ENCODE measurements at places on chromosomes 2 and 18. TPM values are rescaled to one million over a fixed set of nuclear protein-coding genes. Genes with fewer than 3 reads are reported as not detected.

The CFAP210 gene
- total RNA-seq: not detected

The VWC2L gene
- total RNA-seq: not detected

The SPRED2 gene
- total RNA-seq: 8.5 TPM

The REG1B gene
- not detected for total RNA-seq

The C2orf72 gene
- total RNA-seq: 0.15 TPM

The APLF gene
- 3.0 TPM for total RNA-seq

The CCDC148 gene
- not detected for total RNA-seq

The RNU2-63P gene
- total RNA-seq: 32.9 TPM

The TFPI gene
- total RNA-seq: 0.60 TPM

The CERKL gene
- total RNA-seq: not detected

- DNase-seq: no peak
Measured at GRCh38 chr2:62309465-62310091, 113.7 kb downstream of the B3GNT2 start.

DNA sequence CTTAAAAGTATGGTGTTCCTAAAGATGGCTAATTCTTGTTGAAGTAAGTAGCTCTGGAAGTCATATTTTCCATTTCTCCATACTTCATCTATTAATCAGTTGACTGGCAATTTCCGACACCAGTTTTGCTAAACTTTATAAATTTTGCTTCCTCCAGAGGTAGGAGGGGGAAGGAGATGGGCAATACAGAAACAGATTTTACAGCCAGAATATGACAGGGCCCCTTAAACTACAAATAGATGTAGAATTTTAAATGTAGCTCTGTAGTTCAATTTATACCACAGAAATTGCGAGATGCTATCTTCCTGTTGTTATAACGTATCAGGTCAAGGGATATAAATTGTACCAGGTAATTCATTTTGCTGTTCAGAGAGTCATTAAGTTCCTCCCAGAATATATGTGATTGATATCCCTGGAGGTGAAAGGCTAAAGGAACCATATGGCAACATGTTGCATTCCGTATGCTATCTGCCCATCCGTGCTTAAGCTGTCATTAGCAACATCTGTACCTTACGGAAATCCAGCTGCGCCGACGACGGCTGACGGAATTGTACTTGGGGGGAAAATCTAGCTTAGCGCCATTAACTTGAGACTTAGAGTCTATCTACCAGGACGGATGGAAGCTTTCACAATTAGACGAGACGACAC lies 8.4 kb upstream of the NR4A2 start:
- DNase-seq: no peak

DNA sequence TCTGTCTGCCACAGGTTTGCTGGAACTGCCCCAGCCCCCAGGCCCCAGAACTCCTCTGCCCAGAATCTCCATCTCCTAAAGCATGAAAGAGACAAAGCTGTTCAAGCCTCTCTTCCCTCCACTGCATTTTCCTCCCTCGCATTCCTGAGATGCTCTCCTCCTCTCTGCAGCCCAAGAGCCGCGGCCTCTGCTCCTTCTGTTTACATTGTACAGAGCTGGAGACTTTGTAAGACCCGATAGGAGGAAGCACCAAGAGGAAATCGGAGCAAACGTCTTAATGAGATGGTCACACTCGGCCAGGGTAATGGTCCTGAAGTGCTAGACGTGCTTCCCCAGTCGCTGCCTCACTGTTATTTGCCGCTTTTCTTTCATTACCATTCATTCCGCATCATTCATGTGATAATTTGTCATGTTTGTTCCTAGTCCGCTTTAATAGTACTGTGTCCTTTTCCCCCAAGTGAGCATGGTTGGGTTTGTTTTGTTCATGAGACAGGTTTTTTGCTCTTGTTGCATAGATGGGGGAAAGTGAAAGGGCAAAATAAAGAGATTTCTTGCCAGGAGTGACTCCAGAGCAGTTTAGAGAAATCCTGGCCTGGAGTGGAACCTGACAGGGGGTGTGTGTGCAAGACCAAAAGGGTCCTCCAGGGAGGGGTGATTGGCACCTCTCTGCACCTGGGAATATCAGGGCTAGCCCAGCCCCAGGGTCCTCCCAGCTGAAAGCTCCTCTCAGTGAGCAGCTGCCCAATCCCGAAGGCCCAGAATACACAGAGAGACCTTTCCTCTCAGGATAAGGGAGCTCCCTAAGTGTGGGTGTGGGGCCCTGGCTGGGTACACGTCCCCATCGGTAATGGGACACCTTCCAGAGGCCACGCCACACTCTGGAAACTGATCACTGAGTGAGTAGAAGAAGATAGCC lies 44.9 kb upstream of the ID2 start:
- no peak for DNase-seq

DNA sequence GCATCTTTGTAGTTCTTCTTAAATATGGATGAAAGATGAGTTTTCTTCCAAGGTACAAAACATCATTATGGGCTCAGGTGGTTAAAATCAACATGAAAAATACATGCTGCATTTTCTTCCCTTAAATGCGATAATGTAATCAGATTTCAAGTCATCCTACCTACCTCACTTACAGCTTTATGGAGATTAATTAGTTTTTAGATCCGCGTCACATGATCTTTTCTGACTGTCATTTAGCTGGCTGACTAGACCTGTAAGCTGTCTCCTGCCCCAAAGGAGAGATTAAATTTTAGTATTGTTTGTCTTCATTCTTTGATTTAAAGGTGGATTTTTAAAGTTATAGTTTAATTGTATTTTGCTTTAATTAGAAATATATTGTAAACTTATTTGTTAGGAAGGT lies 678.0 kb upstream of the ZEB2 start:
- DNase-seq: no peak

DNA sequence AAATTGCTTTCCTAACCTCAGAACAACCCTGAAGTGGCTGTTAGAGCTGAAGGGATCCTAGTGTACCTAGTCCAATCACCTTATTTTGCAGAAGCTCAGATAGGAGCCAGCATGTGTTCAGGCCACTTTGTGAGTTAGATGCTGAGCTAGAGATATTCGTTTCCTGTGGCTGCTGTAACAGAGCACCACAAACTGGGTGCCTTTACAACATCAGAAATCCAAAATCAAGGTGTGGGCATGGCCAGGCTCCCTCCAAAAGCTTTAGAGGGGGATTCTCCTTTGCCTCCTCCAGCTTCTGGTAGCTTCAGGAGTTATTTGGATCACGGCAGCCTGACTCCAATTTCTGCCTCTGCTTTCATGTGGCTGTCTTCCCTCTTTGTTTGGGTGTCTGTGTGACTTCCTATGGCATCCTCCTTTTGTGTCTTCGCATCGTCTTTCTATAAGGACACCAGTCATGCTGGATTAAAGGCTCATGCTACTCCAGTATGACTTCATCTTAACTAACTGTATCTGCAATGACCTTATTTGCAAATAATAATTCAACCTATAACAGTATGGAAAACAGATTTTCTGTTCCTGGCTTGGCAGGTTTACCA lies 86.3 kb upstream of the TGFA start:
- no peak for DNase-seq

GRCh38 chr2:88844960-88845359 lies 153.5 kb downstream of the RPIA start:
- no peak for DNase-seq

DNA sequence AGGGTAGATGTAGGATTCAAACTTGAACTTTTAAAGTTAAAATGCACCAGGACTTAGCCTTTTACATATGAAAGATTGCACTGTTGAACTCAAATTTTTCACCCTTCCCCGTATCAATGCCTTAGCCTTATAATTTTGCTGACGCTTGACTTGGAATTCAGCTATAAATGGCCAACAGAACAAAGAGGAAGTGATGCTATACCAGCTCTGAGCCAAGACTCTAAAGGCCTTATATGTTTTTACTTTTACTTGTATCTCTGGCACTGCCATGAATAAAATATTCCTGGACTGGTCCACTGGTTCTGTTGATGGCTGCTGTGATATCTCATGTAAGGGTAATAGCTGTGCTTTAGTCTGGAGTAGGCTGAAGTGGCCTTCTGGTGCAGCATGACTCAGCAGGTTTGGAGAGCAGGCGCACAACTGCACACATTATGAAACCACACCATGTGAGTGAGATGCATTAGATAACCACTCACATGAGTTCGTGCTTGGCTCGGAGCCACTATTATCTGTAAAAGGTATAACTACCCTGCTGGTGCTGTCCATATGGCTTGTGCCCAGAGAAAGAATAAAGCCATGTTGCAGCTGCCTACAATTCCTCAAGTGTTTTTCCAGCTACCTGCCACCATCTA lies 8.4 kb upstream of the IER3IP1 start:
- DNase-seq: no peak

- no peak for DNase-seq
Measured at GRCh38 chr18:35024965-35025364, 16.2 kb upstream of the MAPRE2 start.

GRCh38 chr2:138373993-138374408 lies 127.6 kb upstream of the SPOPL start:
- no peak for DNase-seq

All from activated T-helper 1 cell treated with anti-CD3 and anti-CD28 coated beads, Interleukin-12 subunit alpha, Interleukin-12 subunit beta, Interleukin-2, Interleukin-4 antibody, amounts not matched to agents 30 ng/mL and 10 ng/mL and 1 ng/mL, durations not matched to agents 14 hours and 24 hours and 36 hours (primary cell).